ENCODE measurements at places on chromosomes 3 and 15.

DNA sequence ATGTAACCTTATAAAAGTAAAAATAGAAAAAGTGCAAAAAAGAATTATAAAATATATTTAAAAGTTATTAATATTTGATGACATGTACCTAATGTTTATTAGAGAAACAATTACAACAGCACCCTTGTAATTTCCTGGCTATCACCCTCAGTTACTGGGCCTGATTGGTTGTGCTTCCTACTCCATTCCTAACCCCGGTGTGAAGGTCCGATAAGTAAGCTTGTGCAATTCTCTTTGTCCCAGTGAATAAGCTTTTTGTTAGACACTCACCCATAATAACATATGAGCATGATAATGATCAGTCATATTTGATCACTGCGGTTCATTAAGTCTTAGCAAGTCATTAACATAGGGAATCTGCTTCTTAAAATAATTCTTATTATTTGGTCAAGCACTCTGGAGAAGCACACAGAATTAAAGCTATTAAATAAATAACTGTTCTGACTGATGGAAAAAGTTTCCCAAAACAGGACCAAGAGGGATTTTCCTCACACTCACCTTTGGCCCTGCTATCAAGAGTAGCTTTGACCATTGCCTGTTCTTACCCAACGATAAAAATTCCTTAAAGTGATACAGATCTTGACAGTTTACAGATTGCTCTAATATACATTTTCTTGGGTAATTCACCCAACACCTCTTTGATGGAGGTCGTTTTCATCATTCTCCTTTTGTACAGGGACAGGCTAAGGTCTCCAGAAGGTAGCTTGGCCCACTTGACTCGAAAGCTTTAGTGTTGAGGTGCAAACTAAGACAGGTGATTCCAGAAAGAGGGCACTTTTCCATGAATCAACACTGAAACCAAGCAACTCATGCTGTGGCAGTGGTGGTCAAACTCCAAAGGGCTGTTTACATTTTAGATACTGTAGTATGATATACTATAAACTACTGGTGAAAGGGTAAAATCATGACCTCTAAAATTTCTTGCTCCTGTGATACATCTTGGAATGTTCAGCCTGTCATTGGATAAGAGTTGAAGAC, 543.0 kb upstream of the KCNMB2 start:
- DNase-seq: no peak

DNA sequence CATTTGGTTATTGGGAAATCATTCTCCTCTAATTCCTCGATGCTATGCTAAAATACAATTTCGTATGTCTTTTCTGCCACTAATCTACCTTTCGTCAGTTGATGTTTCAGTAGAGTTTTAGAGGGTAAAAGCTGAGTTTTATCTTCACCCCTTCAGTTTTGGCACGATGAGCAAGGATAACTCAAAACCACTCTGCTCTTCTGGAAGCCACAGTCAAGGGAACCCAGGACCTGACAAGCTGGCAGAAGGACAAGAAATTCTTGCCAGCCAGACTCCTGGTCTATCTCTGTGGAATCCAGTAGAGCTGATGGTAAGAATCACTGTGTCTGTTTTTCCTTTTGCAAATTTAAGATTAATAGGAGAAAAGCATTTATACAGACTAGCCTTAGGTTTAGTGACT, 414.4 kb upstream of the LRRC3B start:
- DNase-seq: no peak

GRCh38 chr3:112437146-112438022, 61.9 kb downstream of the BTLA start:
- no peak for DNase-seq

- no peak for DNase-seq
Measured at GRCh38 chr15:49023354-49023753, 22.9 kb downstream of the SECISBP2L start.

GRCh38 chr3:36557021-36557707, 176.9 kb downstream of the STAC start:
- DNase-seq: no peak

DNA sequence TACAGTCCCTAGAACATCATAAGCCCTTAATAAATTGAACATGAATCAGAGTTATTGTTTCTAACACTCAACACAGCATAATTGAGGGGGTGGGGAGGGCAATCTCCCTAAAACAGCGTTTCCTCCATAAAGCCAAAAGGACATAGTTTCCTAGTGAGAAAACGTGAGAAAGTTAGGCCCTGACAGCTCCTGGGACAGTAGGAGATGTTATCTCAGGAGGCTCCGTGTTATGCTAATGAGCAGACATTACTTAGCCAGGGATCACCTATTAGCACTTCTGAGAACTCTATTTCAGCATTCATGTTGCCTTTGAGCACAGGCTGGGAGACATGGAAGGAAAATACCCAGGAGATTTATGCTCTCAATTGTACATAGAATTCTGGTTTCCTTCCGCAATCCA, 229.1 kb upstream of the ADAMTS9 start:
- no peak for DNase-seq

DNA sequence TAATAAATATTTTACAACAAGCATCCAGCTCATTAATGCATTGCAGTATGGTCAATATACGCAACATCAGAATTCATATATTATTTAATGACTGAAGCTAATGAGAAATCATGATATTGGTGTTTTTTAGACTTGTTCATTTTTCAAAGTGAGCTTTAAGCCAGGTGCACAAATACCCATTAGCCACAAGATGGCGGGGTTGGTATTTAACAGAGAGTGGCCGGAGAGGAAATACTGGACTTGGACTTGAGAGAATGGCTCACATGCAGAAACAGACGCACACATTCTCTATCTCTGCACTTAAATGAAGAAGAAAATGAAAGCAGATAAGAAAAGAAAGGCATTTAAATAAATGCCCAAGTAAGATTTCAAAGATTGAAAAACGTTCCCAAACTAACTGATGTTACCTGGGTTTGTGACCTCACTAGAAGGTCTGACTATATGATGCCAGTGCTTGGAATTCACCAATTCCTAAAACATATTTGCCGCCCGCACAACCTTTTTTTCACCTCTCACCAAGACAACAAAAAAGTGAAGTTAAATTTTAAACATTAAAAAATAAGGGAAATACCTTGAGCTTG, 21.2 kb upstream of the CRBN start:
- DNase-seq: no peak

- no peak for DNase-seq
Measured at GRCh38 chr15:85906640-85907039, 111.9 kb upstream of the KLHL25 start.

GRCh38 chr3:128100161-128100560, 23.5 kb downstream of the RUVBL1 start:
- DNase-seq: no peak

GRCh38 chr3:114962189-114962588, 184.9 kb downstream of the ZBTB20 start:
- DNase-seq: no peak

DNA sequence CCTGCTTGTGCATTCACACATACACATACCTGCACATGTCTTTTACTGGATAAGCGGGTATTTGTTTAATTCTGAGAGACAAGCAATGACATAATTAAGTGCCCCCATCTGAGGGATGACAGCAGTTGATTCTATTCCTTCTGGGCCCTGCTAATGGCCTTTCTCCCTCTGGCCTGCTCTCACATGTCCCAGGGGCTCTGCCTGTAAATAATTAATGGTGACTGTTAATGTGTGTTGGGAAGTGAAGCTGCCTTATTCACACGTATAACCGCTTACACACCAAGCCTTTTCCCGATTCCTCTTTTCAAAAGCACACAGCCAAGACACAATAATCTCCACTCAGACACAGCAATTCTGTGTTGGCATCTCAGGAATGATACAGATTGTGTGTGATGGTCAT, 47.8 kb downstream of the LRRK1 start:
- DNase-seq: no peak

- DNase-seq: no peak
Measured at GRCh38 chr3:72145506-72146380, 360.8 kb upstream of the PROK2 start.

GRCh38 chr3:69364354-69364753, 21.5 kb downstream of the FRMD4B start:
- no peak for DNase-seq

DNA sequence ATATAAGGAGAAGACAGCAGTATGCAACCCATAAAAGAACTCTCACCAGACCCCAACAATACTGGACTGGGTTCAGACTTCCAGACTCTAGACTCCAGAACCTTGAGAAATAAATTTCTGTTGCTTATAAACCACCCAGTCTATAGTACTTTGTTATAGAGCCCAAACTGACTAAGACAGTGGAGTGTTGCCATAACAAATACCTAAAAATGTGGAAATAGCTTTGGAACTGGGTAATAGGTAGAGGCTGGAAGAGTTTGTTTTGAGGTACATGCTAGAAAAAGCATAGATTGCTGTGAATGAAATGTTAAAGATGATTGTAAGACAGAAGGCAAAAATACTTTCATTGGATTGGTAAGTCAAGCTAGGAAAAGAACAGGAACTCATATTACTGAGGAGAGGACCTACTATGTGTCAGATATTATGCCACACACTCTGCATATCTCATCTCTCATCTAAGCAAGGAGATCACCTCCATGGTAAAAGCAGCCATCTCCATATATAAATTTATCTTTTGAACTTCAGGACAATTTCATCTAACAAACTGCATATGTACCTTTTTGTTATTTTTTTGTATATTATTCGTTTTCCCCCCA, 67.4 kb upstream of the FNDC3B start:
- DNase-seq: no peak

DNA sequence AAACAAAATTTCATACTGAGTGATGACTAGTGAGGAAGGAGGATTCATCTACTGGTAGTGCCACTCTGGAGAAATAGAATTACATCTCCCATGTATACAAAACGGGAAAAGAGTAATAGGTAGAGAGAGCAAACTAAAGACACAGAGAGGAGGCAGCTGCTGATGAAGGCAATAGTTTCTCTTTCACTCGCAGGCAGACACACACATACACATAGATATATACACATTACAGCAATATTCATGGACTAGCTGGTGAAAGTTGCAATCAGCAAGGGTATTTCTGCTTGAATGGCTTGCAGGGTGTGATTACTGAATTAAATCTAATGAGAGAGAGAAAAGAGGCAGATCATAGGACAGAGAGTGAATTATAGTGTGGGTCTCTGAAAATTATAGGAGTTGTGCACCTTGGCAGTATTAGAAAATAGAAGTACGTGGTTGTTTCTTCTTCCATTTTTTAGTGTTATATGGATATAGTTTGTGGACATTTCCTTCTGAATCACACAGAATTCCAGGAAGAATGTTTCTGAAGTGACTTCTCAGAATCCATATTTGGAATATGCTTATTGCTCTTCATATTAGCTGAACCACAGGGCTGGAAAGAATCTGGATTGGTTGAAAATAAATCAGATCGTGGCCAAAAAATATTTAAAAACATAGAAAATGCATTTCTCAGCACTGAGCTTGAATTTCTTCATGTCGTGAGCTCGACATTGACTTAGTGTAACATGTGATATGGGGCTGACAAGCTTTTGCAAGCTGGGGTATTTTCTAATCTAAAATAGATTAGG, 991.2 kb downstream of the TUSC7 start:
- no peak for DNase-seq

GRCh38 chr15:89649013-89649625, 6.1 kb downstream of the KIF7 start:
- DNase-seq: no peak

DNA sequence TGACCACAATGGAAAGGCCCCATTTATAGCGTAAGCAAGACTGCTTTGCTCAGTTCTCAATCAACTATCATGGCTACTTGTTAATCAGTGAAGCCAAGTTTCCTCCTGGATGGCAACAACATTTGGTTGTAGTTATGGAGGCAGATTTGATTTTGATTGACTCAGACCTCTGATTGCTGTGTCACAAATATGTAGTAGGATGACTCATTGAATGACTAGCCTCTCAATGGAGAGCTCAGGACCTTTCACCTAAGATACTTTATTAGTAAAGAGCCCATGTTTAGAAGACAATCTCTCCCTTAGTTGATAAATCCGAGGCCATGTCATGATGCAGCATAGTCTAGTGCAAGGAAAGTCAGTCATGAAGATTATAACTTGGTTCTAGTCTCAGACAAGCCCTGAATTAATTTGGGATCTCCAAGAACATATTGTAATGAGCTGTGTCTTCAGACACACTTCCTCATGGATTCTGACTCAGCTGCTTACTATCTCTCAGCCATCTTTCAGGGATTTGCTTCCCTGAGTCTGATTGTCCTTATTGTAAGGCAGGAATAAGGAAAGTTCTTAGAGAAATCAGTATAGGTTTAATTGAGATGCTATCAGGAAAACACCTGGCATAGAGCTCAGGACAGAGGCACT, 397.4 kb upstream of the TMCO5A start:
- DNase-seq: no peak

DNA sequence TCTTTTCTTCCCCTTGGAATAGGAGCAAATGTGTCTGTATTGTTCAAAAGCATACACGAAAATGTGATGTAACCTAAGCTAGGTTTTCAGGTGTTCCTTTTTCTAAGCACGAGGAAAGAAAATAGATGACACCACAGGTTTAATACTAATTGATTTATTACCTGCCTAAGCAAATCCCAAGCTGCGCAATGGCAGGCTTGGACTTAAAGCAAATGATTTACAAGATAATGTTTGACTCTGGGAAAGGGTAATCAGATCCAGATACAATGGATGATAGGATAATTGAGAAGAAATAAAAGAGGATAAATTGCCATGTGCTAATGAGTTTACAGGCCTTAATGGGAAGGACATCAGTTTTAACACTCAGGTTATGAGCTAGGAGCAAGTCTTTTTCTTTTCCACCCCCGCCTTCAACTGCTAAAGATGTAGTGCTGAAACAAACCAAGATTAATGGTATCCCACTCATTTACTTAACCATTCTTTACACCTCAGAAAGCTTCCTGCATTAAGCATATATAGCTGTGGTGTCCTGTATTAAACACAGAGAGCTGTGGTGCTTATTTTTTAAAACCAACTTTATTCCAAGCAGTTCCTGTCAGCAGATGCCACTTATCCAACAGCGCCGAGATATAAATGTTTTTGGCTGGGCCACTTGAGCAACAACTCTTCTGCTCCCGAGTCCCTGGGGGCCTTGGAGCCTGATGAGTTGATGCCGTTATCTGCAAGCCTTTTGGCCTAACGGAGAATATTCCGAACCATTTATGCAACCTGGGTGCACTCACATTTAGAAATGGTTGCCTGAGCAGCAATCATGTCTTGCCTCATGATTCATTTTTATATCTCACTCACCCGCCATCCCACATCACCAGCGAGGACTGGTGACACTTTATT, 205.5 kb downstream of the MECOM start:
- no peak for DNase-seq
